ENCODE measurements at places on chromosomes 12 and 14.

DNA sequence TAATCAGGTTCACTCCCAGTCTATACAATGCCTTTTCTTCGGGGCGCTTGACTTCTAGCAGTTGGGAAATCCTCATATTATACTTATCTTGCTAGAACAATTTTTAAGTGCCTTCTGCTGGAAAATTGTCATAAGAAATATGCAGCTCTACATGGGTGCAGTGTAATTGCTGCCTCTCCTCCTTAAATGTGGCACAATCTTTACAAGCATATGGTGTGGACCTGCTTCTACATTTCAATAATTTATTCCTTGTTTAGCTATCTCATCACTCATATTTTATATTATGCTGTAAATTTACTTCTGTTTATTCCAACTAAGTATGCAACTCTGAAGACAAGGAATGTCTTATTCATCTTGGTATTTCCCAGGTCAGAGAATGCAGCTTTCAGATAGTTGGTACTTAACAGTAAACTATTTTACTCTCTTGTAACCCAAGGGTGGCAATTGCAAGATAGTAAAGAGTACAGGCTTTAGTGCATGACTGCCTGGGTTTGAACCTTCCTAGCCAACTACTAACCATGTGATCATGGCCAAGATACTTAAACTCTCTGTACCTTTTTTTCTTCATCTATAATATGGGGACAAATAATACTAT is 43.6 kb upstream of the GAS2L3 start:
- DNase-seq, result no peak

- DNase-seq, result peak; percentile 42
Observed at GRCh38 chr12:101570047-101570446, 24.7 kb upstream of the MYBPC1 start.

DNA sequence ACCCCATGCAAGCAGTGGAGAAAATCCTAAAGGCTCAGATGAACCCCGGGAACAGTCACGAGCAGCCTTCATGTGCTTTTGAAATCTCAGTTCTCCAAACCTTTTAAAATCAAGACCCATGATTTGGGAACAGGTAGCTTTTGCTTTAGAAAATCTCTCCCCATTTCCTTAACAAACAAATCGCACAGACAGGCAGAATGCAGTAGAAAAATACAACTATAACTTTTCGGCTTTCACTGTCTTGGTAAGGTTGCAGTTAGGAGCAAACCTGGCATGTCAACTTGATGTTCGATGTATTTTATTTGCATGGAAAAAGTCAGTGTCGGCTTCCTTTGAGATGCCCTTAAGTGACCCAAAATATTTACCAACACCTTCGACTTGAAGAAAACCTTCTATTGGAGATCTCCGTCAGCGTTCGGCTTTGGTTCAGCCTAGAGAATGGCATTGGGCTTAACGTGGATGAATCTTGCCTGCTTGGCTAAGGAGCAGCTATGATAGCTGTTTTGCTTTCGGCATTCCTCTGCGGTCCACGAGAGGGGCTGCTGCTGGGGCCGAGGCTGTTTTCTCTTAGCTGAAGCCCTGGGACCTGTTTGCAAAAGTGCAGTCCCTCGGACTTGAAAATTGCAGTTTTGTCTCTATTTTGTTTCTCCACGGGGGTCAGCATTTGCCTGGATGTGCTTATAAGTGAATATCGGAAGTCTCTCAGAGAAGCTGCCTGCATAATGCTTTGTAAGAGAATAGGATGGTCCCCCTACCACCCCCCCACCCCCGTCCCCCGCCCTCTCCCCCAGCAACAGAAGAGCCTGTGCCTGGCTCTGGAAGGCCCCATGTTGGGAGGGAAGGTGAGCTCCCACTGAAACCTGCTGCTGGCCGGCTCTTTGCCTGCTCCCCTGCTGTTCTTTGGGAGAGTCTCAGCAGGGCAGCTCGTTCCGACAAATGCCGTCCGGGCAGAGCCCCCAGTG is 122.8 kb downstream of the AACS start:
- no peak for DNase-seq

- no peak for DNase-seq
Observed at GRCh38 chr14:37587881-37588666, 7.0 kb downstream of the FOXA1 start.

DNA sequence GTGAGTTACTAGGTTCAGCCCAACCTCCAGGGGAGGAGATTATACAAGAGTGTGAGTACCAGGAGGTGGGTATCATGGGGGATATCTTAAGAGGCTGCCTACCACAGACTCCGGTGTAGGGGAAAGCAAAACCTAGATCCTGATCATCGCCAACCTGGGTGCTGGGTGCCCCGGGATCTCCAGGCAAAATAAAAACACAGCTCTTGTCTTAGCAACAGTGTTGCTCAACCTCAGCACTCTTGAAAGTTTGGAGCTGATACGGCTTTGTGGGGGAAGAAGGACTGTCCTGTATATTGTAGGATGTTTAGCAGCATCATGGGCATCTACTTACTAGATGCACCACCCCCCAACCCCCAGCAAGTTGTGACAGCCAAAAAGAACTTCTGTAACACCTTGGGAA is 74.5 kb downstream of the CCDC60 start:
- no peak for DNase-seq

DNA sequence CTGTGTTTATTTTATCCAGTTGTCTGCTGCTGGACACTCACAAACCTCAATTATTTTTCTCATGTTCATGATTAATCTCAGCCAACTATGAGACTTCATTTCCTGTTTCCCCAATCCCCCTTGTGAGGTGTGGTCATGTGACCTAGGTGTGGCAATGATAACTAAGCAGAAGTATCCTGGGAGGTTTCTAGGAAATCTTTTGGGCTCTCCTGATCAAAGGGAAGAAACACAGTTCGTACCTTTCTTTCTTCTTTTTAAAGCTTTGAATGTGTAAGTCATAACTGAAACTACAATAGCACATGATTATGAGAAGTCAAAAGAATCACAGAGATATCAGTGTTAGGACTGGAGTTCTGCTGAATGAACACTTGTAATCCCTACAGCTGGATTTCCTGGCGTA is 34.4 kb upstream of the MANSC4 start:
- DNase-seq, result no peak

- no peak for DNase-seq
Observed at GRCh38 chr14:65003394-65003793, 16.7 kb downstream of the FNTB start.

- DNase-seq, result no peak
Observed at GRCh38 chr12:130846369-130846768, 7.3 kb upstream of the STX2 start.

DNA sequence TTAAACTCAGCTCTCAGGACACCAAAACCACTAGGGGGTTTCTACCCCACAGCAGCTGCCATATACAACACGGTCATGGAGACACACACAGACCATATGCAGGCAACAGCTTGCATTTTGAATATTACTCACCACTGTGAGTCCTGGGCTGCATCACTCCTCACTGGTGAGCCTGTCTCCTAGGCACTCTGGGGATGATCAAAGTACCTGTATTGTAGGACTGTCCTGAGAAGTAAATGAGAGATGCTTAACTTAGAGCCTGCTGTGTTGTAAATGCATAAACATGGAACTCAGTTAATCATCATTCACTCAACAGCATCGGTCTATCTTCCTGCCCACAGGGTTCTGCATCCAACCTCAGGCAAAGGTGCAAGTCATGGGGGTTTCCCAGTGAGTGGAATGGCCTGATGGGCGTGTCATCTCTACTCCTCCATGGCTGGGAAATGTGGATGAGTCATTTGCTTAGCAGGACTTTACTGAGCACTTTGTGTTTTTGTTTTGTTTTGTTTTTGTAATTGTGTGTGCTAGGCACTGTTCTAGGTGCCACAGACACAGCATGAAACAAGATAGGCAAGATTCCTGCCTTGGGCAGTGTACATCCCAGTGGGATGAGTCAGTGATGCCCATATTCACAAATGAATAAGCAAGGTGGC is 1141.2 kb upstream of the TMEM132C start:
- DNase-seq, result peak; percentile 85

DNA sequence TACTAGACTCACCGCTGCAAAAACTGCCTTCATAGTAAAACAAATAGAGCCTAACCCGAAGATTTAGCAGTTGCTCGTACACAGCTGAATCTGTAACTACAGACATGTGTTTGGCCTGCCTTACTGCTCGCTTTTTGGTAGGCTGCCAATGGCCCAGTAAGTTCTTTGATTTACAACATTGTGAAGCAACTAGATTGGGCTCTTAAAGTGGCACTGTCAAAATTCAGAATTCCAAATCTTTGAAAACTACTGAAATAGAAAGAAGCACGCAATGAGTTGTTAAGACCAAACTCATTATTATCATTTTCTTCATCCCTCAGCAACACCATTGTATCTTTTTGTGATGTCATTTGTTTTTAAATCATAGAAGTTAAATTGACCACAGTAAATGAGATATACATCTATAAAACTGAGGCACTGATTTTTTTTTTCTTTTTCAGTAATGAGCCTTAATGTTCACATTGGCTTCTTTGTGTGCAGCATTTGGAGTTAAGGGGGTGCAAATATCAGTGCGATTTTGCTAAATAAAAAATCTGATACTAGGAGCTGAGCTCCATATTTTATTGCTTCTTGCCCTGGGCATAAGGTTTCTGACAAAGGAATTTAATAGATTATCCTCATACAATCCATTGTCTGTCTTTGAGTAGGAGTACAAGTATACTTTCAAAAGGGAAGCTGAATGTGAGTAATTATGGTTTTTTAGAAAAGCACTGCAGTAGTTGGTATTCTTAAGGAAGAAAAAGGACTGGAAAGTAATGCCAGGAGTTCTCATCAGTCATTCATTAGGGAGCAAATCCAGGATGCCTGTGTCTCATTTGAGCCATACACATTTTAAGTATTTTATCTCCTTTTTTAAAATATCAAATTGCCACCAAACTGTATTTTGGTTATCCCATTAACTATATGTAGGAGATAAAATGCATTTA is 138.5 kb downstream of the KICS2 start:
- DNase-seq, result no peak

GRCh38 chr12:122610911-122611310 is 83.9 kb downstream of the KNTC1 start:
- no peak for DNase-seq

- DNase-seq, result no peak
Observed at GRCh38 chr14:33943096-33943883, 7.6 kb downstream of the EGLN3 start.

DNA sequence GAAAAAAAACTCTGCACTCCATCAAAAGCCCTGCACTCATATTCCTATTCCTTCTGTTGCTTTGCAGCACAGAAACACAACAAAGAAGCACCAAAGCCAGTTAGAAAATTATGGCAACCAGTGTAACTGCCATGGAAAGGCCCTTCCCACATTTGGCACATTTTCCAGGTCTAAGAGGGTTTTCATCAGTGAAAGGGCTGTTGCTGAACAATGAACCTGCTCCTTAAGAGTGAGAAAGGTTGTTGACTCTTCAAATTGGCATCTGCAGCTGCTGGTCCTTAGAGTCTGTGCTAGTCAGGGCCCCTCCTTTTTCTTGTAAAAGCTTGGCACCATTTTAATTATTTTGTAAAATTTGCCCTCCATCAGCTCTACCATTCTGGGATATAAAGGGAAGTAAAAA is 378.7 kb upstream of the KITLG start:
- no peak for DNase-seq

- DNase-seq, result no peak
Observed at GRCh38 chr14:29806124-29806517, 121.5 kb downstream of the PRKD1 start.

- no peak for DNase-seq
Observed at GRCh38 chr12:79692860-79693577, 2.3 kb upstream of the PAWR start.

GRCh38 chr12:106189341-106189740 is 50.6 kb upstream of the NUAK1 start:
- DNase-seq, result no peak

DNA sequence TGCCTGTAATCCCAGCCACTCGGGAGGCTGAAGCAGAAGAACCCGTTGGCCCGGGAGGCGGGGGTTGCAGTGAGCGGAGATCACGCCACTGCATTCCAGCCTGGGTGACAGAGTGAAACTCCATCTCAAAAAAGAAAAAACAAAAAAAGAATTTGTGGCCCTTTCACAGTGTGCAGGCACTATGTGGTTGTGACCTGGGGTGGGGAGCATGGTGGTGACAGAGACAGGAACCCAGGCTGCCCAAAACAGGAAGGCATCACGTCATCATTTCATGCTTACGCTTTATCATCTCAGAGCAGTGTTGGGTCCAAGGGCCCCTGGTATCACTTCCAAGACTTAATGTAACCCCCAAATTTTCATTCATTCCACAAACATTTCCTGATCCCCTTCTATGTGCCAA is 175.7 kb upstream of the GSC start:
- no peak for DNase-seq

DNA sequence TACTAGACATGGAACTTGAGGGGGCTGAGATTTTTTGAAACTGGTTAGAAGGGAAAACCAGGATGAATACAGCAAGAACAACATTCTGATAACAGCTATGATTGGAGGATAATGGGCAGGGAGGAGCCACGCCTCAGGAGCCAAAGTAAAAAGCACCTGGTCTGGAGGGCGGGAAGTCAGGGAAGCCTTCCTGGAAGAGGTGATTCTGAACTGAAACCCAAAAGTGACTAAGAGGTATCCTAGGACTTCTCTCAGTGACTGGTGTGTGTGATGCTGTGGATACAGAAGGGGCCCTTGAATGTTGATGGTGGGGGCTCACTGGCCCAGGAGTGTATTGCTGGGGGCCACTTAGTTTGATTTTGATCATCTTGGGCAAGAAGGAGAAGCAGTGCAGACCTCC is 18.8 kb upstream of the GPR68 start:
- DNase-seq, result no peak

DNA sequence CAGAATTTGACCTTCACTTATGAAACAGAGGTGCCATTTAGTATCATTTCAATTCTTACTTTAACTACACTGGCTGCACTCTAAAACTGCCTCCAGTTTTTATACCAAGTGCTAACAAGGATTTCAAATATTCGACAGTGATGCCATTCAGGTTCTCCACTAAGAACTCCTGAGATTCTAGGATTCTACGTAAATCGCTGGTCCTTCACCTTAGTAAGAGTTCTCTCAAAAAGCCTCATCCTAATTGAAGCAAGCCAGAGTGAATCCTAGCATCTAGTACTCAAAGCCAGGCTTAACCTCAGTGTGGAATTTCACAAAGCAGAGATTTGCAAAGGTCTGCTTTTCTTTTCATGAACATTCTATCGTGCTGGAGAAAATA is 3.5 kb downstream of the SLC38A2 start:
- no peak for DNase-seq

DNA sequence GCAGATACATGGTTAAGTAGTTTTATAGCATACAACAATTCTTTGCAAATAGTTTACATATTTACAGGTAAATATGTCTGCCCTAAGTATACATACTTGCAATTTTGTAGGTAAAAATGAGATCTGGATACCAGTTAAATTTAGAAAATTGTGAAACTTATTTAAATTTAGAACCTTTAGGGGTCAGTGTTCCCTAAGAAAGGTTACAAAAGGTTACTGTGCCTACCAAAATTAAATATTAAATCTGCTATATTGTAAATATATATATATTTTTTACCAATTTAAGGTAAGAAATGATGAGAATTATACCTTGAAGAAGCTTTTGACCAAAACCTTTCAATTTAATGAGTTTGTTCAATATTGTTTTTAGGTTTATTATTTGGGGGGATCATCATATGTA is 54.0 kb downstream of the MIPOL1 start:
- no peak for DNase-seq

DNA sequence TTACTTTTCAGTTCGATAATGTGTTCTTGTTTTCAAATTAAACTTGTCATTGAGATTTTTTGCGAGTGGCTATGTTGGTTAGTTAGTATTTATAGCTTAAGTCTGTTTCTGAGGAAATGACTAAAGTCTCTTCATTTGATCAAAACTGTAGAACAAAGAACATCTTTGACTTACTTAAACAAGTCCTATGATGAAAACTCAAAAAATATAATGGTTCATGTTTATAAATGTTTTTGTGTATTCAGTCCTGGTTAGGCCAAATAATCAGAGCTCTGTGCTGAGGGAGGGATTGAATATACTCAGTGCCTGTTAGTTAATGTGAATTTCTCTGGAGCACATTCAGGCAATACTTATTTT is 51.7 kb downstream of the PPFIBP1 start:
- no peak for DNase-seq

Measured in suppressor macrophage treated with lipopolysaccharide for 1 hour (primary cell).